ENCODE measurements at places on chromosomes 3 and 15. TPM values are rescaled to one million over a fixed set of nuclear protein-coding genes. Genes with fewer than 3 reads are reported as not detected.

Gene PIGZ
- total RNA-seq: 3.6 TPM

Gene HRH1
- total RNA-seq: 12.0 TPM

Gene HRG
- not detected for total RNA-seq

Gene CPEB1
- 2.5 TPM for total RNA-seq

Gene BNC1
- 3.1 TPM for total RNA-seq

Gene CX3CR1
- 8.3 TPM for total RNA-seq

Gene GOLGA6L7
- total RNA-seq: not detected

Gene AGBL1
- 6.5 TPM for total RNA-seq

Gene CACNA1D
- 47.2 TPM for total RNA-seq

Gene SFMBT1
- 17.2 TPM for total RNA-seq

Gene CP
- 3.4 TPM for total RNA-seq

Gene GLT8D1
- 44.9 TPM for total RNA-seq

Gene TEX9
- total RNA-seq: 7.0 TPM

Gene REC114
- not detected for total RNA-seq

Gene CNTN6
- total RNA-seq: 9.2 TPM

Gene GRM2
- total RNA-seq: 0.49 TPM

Gene PCOLCE2
- total RNA-seq: 23.3 TPM

Gene OIP5
- 0.55 TPM for total RNA-seq

Gene CHST14
- 14.1 TPM for total RNA-seq

Gene C3orf20
- total RNA-seq: 0.14 TPM

Gene CORO2B
- 3.6 TPM for total RNA-seq

Gene CYP1A2
- total RNA-seq: 0.32 TPM

Gene TMEM44
- 25.3 TPM for total RNA-seq

Gene ZNF774
- total RNA-seq: 3.6 TPM

Gene DNAH1
- 11.2 TPM for total RNA-seq

Gene METTL6
- 14.4 TPM for total RNA-seq

Gene CCRL2
- total RNA-seq: 28.5 TPM

Gene PLEKHO2
- total RNA-seq: 62.8 TPM

Gene LARP6
- total RNA-seq: 6.2 TPM

Gene ANKRD34C
- not detected for total RNA-seq

Gene LRRC57
- 25.9 TPM for total RNA-seq

Gene NANOGP8
- not detected for total RNA-seq

Gene FSIP1
- total RNA-seq: 0.96 TPM

Gene SYNPR
- total RNA-seq: not detected

Gene SHF
- 7.1 TPM for total RNA-seq

Gene ZNF80
- not detected for total RNA-seq

Gene TMEM158
- total RNA-seq: 2.1 TPM

Gene HCN4
- 0.06 TPM for total RNA-seq

Gene CCR2
- 17.8 TPM for total RNA-seq

Gene CSPG5
- 5.4 TPM for total RNA-seq

Gene FANCD2OS
- total RNA-seq: not detected

Gene SKOR1
- 0.52 TPM for total RNA-seq

Gene LOXL1
- 11.1 TPM for total RNA-seq

Gene CTXND1
- total RNA-seq: 1.9 TPM

Gene GORASP1
- 86.9 TPM for total RNA-seq

Gene CD276
- total RNA-seq: 60.8 TPM
